ENCODE measurements at places on chromosomes 2 and 18.

GRCh38 chr2:188720811-188721605, 253.2 kb upstream of the COL3A1 start:
- no peak for DNase-seq

DNA sequence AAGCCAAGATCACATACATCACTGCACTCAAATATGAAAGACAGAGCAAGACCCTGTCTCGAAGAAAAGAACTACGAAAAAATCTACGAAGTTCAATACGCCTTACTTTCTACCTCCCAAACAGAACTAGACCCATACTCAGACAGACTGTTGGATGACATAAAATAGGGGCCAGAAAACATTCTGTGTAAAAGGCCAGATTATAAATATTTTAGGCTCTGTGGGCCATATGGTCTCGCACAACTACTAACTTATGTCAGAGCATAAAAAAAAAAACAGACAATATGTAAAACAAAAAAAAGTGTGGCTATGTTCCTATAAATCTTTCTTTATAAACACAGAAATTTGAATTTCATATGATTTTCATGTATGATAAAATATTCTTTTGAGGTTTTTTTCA, 40.8 kb downstream of the NBAS start:
- DNase-seq = no peak

DNA sequence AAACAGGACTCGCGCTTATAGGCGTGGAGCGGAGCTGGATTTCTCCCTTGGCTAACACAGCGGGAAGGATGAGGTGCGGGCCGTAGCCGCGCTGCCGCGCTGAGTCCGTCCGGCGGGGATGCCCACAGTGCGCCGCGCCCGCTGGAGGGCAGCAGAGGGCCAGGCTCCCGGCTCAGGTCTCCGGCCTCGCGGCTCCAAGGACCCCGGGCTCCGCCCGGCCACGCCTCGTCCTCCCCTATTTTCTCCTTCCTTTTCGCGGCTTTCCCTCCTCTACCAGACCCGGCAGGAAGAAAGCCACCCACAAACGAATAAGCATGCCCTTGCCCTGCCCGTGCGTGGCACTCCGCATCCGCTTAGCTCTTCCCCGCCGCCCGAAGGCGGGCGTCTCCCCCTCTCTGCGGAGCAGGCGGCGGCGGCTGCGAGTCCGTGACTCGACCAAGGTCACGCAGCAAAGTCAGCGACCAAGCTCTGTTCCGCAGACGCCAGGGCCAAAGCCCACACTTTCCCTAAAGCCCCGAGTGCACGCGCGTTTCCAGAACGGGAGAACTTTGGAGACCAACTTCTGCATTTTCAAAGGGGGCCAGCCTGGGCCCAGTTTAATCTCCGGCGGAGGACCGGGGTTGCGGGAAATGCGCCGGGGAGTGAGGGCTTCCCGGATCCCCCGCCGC, 48.5 kb downstream of the KCNIP3 start:
- peak; percentile 3 for DNase-seq

DNA sequence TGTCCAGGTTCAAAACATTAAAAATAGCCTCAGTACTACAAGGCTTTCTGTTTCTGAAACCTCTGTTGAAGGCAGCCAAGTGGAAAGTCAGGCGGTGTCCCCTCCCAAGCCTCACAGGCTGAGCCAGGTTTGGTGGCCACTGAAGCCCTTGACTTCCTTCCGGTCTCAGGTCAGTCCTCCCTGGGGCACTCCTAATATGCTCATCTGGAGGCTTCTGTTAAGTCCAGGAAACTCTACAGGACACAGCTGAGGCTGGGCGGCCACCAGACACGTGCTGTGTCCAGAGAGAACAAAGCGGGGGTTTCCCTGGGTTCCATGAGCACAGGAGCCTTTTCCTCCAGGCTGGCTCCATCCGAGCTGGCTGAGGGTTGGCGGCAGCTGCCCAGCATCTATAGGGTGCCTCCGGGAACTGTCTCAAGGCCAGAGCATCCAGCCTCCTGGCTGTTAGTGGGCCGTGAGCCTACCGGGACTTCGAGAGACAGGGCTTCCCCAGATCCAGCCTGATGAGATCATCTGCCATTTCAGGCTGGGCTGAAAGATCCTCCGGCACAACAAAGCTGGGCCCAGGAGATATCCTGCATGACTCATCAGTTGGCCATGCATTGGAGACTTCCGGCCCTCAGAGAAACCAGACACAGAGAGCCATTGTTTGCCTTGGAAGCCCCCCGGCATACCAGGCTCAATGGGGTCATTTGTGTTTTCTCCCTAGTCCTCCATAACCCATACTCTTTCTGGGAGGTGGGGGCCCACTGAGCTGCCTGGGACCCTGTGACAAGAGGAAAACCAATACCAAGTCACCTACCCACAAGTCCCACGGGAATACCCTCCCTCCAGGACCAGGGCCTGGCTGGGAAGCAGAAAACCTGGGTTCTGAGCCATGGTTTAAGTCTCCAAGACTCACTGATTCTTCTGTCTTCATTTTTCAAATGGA, 71.7 kb downstream of the HS1BP3 start:
- DNase-seq = no peak

DNA sequence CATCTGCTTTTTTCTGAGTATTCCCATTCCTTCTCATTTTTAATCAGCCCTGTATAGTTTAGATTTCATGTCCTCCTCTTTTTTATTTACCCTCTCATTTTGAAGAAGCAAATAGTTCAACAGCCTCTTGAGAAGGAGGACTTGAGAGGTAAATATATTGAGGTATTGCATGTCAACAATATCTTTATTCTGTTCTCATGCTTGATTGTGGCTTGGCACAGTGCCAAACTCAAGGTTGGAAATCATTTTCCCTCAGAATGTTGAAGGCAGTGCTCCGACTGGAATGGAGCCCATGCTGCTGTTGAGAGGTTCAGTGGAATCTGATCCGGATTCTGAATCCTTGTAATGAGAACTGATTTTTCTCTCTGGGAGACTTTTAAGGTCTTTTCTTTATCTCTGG, 31.0 kb upstream of the GALNT3 start:
- no peak for DNase-seq

- DNase-seq = no peak
Measured at GRCh38 chr2:45311559-45311958, 299.5 kb downstream of the SRBD1 start.

DNA sequence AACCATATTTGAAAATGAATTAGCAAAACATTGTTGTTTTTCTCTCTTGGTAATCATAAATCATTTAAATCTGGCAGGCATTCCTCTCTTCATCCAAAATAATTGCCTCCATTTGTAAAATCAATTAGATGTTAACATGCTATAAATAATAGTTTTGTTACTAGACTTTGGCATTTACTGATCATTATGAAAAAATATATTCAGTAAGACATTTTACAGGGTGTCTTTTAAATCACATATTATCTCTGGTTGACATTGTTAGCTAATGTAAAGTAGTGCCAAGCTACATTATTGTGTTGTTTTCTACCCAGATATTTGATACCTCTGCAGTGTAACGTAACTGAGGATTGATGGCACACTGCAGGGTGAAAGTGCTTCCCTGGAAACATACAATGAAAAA, 31.8 kb upstream of the DLX1 start:
- no peak for DNase-seq

- no peak for DNase-seq
Measured at GRCh38 chr2:17208511-17208910, 309.7 kb downstream of the RAD51AP2 start.

- no peak for DNase-seq
Measured at GRCh38 chr2:203678971-203679370, 27.5 kb upstream of the CD28 start.

DNA sequence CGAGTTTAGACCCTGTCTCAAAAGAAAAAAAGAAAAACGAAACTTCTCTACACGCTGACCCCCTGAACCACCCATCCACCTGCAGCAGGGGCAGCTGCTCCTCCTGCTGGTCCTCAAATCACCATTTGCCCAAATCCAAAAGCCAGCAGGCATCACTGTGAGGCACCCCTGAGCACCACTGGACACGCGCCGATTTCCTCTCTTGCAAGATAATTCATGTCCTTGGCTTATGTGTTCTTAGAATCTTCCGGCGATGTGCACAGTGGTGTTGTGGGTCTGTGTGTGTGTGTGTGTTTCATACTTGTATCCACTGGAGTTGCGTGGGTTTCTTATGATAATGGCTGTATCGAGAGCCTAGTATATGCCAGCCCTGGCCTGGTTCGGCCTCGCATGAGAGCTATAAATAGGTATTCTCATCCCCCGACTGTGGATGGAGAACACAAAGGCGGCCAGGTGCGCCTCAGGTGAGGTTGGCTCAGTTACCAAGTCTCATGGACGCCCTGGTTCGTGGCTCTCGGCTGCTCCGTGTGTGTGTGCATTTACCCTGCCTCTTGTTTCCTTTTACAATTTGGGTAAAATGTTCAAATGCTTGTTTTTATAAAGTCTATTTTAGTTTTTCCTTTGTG, 235.5 kb downstream of the HDAC4 start:
- no peak for DNase-seq

DNA sequence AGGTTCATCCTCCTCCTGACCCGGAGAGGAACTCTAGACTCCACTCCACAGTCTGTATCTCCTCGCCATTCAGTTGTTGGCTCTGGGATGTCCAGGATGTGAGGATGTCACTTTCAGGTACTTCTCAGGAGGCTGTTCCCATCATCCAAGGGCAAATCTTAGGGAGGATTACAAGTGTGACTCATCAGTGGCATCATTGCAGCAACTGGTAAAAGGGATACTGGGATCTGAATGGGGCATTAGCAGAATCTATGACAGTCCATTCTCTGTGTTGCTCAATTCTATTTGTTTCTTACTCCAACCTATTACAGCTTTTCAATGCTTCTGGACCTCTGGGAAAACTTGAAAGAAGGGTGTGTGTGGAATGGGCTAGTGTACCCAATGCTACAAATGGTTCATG, 81.5 kb upstream of the FN1 start:
- no peak for DNase-seq

DNA sequence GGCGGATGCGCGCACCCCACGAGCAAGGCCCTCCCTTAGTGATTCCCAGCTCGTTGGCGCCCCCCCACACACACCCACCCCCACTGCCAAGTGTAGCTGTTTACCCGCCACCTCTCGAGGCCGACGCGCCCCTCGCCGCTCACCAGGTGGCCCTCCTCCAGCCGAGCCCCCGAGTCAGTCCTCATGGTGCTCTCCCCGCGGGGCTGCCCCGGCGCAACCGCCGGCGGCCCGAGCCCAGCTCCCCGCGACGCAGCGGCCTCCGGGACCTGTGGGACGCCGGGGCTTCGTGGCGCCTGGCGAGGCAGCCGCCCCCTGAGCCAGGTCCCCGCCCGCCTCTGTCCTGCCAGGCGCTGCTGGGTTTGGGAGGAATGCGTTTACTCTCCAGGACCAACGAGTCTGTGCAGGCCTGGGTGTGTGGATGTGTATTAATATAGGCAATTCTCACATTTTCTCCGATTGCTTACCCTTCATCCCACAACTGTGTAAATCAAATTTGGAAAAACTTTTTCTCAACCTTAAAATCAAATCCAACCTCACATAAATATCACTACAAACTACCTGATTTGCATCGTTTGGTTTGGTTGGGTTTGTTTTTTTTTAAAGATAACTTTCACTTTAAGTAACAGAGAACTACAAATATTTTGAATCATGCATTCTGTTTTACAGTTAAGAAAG, at the start of gene TMEM237:
Gene TMEM237 (minus strand): TSS at position 288 of the 675 bp plus-strand sequence. CDS start 103 bp downstream, at position 185.
- DNase-seq = no peak
